Mesendoderm (in vitro differentiated cells): ENCODE measurements at places on chromosomes 7 and 10.
A peak's percentile ranks its signal among the peaks of the same experiment; 100 is the strongest.

GRCh38 chr7:7416031-7416858 lies 119.4 kb downstream of the COL28A1 start:
- peak; percentile 94 for DNase-seq

DNA sequence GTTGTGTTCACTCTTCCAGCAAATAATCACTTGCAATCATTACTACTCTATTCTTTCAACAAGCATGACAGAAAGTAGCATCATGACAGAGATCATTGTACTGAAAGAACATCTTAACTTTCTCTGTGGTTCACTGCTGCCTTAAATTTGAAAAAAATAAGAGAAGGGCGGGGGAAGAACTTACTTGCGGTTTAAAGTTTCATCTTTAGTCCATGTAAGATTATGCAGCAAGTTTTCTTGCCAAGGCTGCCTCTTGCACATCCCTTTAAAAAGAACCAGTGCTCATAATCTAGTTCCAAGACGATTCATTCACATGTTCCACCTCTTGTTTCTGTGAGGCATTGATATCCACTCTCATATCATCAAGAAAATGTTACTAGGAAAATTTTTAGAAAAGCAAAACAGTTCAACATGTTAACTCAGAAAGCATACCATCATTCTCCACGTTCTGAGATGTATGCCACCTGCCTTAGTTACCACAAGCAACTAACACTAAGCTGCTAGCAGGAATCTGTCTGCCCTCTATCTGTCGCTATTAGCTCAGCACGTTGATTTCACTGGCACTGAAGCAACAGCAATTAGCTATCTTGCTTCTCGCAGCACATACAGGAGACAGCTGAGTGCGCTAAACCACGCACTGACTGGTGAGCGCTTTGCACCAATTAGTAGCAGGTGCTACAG lies at the start of gene PCDH15:
PCDH15 (minus strand) TSS at position 491 of the 681 bp plus-strand sequence. CDS start 136,969 bp downstream, outside the sequence.
- peak; percentile 86 for DNase-seq

- no peak for DNase-seq
These were observed 239.5 kb upstream of the FOXP2 start for GRCh38 chr7:114175125-114175524.

DNA sequence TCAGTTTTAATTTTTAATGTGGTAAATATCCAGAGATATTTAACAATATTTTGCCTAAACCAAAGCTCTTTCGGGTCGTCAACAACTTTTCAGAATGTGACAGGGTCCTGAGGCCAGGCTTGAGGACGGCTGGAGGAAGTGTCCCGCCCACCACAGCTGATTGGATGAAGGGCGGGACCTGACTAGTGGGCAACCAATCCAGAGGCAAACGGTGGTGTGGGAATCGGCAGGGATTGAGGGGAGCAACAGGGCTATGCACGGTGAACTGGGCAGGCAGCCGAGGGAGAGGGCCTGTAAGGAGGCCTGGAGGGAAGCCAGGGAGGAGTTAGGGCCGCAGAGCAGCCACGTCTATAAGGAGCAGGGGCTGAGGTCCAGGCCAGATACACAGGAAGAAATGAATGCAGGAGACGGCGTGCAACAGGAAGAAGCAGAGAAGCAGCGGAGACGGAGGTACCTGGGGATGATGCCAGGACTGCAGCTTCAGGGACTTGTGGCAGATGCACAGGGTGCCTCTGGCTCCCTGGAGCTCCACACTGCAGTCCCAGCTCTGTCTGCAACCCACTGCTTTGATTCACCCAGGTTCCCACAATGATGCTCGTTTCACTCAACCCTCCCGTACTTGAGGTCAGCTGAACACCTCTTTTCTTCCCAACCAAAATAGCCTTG lies 46.1 kb upstream of the ZMIZ1 start:
- DNase-seq: peak; percentile 67

GRCh38 chr10:93482145-93482834 lies at the start of gene MYOF:
Gene MYOF, minus strand, starts transcription at chr10:93482334. Its CDS starts 140 bp downstream, at chr10:93482194.
- DNase-seq: peak; percentile 83
